ENCODE measurements at places on chromosomes 7 and 10.

DNA sequence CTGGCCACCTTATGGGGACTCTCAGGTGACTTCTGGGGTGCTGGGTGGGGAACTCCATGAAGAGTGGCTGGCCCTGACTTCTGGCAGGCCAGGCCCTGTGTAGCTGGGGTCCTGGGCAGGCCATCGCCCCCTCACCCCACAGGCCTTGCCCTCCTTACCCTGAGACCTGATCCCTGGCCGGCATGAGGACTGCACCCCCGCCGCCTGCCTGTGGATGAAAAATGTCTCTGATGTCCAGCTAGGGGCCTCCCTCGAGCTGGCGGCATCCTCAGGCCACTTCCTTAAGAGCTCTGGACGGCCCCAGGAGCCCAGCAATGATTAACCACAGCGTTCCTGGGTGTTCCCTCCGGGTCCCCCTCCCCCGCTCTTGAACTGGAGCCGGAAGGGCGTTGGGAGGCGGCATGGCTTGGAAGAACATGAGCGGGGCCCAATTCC lies 31.8 kb upstream of the SHH start:
- no peak for DNase-seq

- no peak for DNase-seq
Observed at GRCh38 chr7:34034728-34035127, 129.4 kb downstream of the BMPER start.

GRCh38 chr10:12704488-12704887 lies 297.0 kb downstream of the CCDC3 start:
- no peak for DNase-seq

DNA sequence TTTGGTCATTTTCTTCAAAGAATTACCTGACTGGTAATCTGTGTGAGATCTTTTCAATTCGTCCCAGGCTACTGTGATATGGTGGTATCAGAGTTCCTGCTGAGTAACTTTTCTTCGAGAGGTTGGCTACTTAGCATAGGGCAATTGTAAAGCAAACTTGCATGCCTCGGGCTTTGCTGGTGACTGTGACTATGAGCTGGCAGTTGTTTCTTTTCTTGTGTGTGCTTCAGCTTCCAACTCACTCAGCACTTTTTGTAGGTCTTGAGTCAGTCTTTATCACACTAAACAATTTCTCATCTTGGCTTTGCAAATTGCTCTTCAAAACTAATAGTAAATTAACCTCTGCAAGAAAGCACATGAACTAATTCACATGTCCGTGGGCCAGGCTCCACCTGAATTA lies 44.3 kb downstream of the PRR15 start:
- no peak for DNase-seq

All from NCI-H1930 (cell line).